ENCODE measurements at places on chromosomes 6 and 20.

DNA sequence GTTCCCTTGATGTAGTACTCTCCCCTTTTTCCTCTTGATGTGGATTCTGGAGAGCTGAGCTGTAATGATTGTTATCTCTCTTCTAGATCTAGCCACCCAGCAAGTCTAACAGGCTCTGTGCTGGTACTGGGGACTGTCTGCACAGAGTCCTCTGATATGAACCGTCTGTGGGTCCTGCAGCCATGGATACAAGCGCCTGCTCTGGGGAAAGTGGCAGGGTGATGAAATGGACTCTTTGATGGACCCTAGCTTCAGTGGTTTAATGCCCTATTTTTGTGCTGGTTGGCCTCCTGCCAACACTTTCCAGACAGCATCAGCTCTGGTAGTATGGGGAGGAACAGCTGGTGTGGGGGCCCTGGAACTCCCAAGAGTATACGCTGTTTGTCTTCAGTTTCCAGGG is 216.3 kb downstream of the ADGRG6 start:
- no peaks in the 10 kb centered on the region for H3K4me1 ChIP-seq
- no peak for DNase-seq
- H3K27ac ChIP-seq = no peak overlapping the region
- H3K4me3 ChIP-seq = no peak overlapping the region
- no peaks in the 10 kb centered on the region for H3K27me3 ChIP-seq

- no peaks in the 10 kb centered on the region for H3K27me3 ChIP-seq
- H3K4me1 ChIP-seq = no peaks in the 10 kb centered on the region
- H3K4me3 ChIP-seq = no peak overlapping the region
- H3K36me3 ChIP-seq = no peaks in the 10 kb centered on the region
- no peak overlapping the region for H3K27ac ChIP-seq
These were observed 367.9 kb upstream of the SLC35B3 start for GRCh38 chr6:8803181-8803760.

GRCh38 chr6:99017150-99017549 is 69.4 kb upstream of the FBXL4 start:
- no peaks in the 10 kb centered on the region for H3K27me3 ChIP-seq
- no peak overlapping the region for H3K27ac ChIP-seq
- no peak for DNase-seq
- H3K4me1 ChIP-seq = no peaks in the 10 kb centered on the region
- no peaks in the 10 kb centered on the region for H3K36me3 ChIP-seq

DNA sequence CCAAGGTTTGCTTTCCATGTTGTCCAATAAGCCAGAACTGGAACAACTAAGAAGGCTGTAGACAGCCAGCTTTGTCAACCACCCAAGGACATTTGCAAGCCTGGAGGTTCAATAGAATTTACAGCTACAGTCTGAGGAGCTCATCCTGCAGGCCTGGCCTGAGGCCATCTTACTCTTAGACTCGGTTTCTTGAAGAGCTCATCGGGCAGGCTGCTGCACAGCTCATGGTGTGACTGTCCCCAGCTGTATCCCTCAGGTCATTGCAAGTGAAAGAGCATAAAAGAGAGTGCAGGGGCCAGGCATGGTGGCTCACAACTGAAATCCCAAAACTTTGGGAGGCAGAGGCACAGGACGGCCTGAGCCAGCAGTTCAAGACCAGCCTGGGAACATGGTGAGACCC is 96.9 kb upstream of the FOXQ1 start:
- H3K36me3 ChIP-seq = no peaks in the 10 kb centered on the region
- DNase-seq = no peak

GRCh38 chr6:20202699-20203302 is 9.5 kb downstream of the MBOAT1 start:
- DNase-seq = no peak
- H3K27me3 ChIP-seq = no peaks in the 10 kb centered on the region
- H3K4me1 ChIP-seq = peaks cover 7% of the 10 kb centered on the region
- no peak overlapping the region for H3K27ac ChIP-seq

- H3K27me3 ChIP-seq = no peaks in the 10 kb centered on the region
- no peaks in the 10 kb centered on the region for H3K4me1 ChIP-seq
- no peak overlapping the region for H3K27ac ChIP-seq
- DNase-seq = no peak
- H3K4me3 ChIP-seq = no peak overlapping the region
- H3K36me3 ChIP-seq = peaks cover 6% of the 10 kb centered on the region
These were observed 43.5 kb upstream of the TIAM2 start for GRCh38 chr6:154951345-154952200.

DNA sequence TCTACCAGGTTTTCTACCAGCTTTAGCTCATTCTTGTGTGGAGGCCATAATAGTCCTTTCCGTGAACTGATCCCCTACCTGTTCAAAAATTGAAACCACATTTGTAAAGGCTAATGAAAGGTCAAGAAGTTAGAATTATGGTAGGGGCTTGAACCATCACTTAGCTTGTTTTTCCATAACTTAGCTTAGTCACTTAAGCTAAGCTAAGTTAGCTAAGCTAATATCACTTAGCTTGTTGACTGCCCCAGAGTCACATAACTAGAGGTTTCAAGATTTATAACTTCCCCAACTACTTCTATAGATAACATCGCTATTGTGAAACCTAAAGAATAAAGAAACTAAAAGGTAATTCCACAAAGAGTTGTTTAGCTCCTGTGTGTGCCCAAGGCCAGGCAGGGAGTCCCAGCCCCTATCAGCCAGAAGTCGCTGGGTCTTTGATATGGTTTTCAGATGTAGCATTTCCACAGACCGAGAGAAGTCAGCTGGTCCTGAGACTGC is 131.8 kb downstream of the VEGFA start:
- H3K4me3 ChIP-seq = no peak overlapping the region
- no peaks in the 10 kb centered on the region for H3K4me1 ChIP-seq
- no peaks in the 10 kb centered on the region for H3K36me3 ChIP-seq
- H3K27ac ChIP-seq = no peak overlapping the region

- no peaks in the 10 kb centered on the region for H3K27me3 ChIP-seq
- no peak overlapping the region for H3K4me3 ChIP-seq
- peaks cover 5% of the 10 kb centered on the region for H3K4me1 ChIP-seq
- no peak overlapping the region for H3K27ac ChIP-seq
These were observed 82.9 kb downstream of the ANKRD60 start for GRCh38 chr20:58145506-58146080.

- no peak for DNase-seq
- H3K36me3 ChIP-seq = no peaks in the 10 kb centered on the region
- no peak overlapping the region for H3K4me3 ChIP-seq
- H3K27me3 ChIP-seq = no peaks in the 10 kb centered on the region
- H3K27ac ChIP-seq = no peak overlapping the region
These were observed 23.4 kb upstream of the KCNG1 start for GRCh38 chr20:51046021-51046985.

GRCh38 chr6:54891536-54891935 is 45.0 kb downstream of the FAM83B start:
- H3K4me1 ChIP-seq = no peaks in the 10 kb centered on the region
- H3K27me3 ChIP-seq = no peaks in the 10 kb centered on the region
- no peak overlapping the region for H3K4me3 ChIP-seq
- no peak for DNase-seq
- no peak overlapping the region for H3K27ac ChIP-seq

GRCh38 chr20:31580706-31581105 is 24.4 kb upstream of the ID1 start:
- H3K4me1 ChIP-seq = peaks cover 7% of the 10 kb centered on the region
- DNase-seq = no peak

GRCh38 chr6:36815962-36816735 is 23.1 kb downstream of the CPNE5 start:
- H3K36me3 ChIP-seq = no peaks in the 10 kb centered on the region
- H3K4me1 ChIP-seq = peaks cover 10% of the 10 kb centered on the region
- no peak for DNase-seq
- H3K4me3 ChIP-seq = no peak overlapping the region
- H3K27ac ChIP-seq = no peak overlapping the region
- H3K27me3 ChIP-seq = peaks cover 9% of the 10 kb centered on the region
